ENCODE measurements at places on chromosomes 12 and 14.
A peak's percentile ranks its signal among the peaks of the same experiment; 100 is the strongest.

DNA sequence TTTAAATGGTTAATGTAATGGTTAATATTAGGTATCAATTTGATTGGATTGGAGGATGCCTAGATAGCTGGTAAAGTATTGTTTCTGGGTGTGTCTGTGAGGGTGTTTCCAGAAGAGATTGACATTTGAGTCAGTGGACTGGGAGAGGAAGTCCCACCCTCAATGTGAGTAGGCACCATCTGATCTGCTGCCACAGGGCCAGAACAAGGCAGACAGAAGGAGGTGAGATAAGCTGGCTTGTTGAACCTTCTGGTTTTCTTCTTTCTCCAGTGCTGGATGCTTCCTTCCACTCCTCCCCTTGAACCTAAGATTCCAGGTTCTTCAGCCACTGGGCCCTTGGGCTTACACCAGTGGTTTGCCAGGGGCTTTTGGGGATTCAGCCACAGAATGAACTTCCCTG is 756.5 kb upstream of the LRFN5 start:
- no peak for DNase-seq

- no peak for DNase-seq
Observed at GRCh38 chr14:100268591-100269207, 29.8 kb downstream of the YY1 start.

DNA sequence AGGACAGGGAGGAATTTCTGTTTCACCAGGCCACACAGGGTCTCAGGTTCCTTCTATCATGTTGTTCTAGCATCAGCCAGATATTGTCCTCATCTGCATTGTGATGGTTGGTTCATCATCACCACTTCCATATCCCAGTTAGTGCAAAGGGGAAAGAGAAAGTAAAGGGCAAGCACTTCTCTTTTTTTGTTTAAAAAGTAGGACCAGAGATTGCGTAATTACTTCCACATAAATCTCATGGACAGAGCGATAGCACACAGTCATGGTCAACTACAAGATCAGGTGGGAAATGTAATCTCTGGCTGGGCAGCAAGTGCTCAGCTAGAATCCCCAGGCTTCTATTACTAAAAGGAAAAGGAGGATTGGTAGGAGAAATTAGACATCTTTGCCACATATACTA is 155.1 kb downstream of the KIF21A start:
- DNase-seq: no peak

DNA sequence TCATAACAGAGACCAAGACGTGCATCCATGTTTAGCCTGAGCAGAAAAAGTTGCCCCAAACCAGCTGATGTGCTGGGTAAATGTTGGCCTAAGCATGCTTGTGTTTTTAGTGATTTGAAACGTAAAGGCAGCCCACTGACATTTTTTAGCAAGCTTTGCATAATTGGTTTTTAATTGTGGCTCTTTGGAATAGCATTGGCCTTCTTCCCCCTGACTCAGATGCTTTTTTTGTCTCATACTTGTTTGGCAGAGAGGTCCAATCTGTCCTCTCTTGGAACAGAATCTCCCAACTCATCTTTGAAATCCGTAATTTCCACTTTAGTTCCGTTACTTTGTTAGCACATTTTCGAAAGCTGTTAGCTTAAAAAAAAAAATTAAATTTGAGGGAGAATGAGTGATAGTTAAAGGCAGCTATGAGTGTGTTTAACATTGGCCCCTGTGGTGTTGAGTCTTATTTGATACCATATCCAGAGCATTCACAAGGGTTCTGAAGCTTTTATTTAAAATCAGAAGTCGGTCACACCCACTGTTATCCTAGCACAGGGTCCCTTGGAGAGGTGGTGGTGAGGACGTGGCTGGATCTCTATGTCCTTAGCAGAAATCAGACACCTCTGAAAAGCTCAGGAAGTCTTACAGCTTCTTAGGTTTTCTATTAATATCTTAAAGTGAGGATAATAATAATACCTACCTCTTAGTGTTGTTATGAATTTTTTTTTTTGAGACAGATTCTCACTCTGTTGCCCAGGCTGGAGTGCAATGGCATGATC is 15.6 kb downstream of the JDP2 start:
- no peak for DNase-seq

DNA sequence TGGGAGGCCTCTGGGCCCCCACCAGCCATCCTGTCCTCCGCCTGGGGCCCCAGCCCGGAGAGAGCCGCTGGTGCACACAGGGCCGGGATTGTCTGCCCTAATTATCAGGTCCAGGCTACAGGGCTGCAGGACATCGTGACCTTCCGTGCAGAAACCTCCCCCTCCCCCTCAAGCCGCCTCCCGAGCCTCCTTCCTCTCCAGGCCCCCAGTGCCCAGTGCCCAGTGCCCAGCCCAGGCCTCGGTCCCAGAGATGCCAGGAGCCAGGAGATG is 729 bp upstream of the GAPDH start:
- DNase-seq: no peak

- DNase-seq: no peak
Observed at GRCh38 chr12:5614256-5614655, 182.3 kb downstream of the NTF3 start.

GRCh38 chr12:57231276-57232021 is 1.9 kb downstream of the SHMT2 start:
- no peak for DNase-seq

- no peak for DNase-seq
Observed at GRCh38 chr12:87054226-87054625, 798.0 kb upstream of the MGAT4C start.

GRCh38 chr12:80576641-80577418 is 130.6 kb upstream of the MYF6 start:
- DNase-seq: no peak

- DNase-seq: no peak
Observed at GRCh38 chr12:118455327-118455726, 79.0 kb downstream of the SUDS3 start.

GRCh38 chr14:69135133-69135532 is 17.8 kb downstream of the DCAF5 start:
- peak; percentile 68 for DNase-seq

DNA sequence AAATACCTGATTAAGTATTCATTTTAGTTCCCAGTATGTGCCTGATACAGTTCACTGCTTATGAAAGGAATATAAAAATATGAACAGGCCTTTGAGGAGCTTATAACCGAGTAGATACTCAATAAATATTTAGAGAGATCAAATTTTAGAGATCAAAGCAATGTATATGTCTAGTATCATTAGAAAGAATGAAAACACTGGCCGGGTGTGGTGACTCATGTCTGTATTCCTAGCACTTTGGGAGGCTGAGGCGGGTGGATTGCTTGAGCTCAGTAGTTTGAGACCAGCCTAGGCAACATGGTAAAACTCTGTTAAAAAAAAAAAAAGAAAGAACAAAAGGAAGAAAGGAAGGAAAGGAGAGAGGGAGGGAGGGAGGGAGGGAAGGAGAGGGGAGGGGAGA is 113.2 kb upstream of the EEA1 start:
- DNase-seq: no peak

GRCh38 chr12:117850048-117850447 is 118.7 kb downstream of the KSR2 start:
- no peak for DNase-seq

- DNase-seq: no peak
Observed at GRCh38 chr14:95611293-95611880, 74.8 kb upstream of the TCL1B start.

- DNase-seq: no peak
Observed at GRCh38 chr14:72451054-72451972, 442.6 kb downstream of the DPF3 start.

DNA sequence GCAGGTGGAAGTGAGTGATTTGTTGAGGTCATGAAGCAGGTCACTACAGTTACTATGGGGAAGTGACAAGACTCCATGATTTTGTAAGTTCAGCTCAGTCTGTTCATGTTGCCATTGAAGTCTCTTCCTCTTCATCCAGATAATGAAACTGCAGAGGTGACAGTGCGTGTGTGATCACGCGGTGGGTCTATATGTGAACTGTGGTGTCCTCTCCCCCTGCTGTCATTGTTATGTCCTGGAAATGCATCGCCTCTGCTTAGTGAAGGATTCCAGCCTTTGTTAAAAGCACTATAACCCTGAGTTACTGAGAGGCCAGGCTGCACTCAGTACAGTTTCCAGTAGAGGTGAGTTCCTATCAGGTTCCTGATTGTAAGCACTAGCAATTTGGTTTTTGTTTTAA is 216.2 kb upstream of the RMST start:
- peak; percentile 46 for DNase-seq

- DNase-seq: no peak
Observed at GRCh38 chr12:113468365-113469223, 3.1 kb downstream of the LHX5 start.

GRCh38 chr12:127041985-127042625 is 1224.9 kb upstream of the TMEM132C start:
- no peak for DNase-seq

- DNase-seq: no peak
Observed at GRCh38 chr14:101719045-101719645, 42.4 kb upstream of the PPP2R5C start.

GRCh38 chr14:55126034-55126433 is 3.0 kb upstream of the LGALS3 start:
- no peak for DNase-seq

DNA sequence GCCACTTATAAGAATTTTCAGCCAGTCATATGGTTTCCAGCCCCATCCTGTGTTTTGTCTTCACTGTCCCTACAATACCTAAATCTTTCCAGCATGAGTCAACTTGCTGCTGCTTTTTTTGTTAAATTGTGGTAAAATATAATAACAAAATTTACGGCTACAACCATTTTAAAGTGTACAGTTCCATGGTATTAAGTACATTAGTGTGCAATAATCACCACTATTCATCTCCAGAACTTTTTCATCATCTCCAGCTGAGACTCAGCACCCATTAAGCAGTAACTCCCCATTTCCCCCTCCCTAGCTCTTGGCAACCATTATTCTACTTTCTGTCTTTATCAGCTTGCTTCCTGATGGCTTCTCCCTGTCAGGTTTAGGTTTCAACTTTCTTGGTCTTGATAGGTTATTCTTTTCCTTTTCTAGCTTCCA is 39.1 kb downstream of the FRS2 start:
- DNase-seq: no peak

- DNase-seq: no peak
Observed at GRCh38 chr12:111297703-111298426, 71.0 kb downstream of the PHETA1 start.

- no peak for DNase-seq
Observed at GRCh38 chr14:74265301-74265965, 26.2 kb downstream of the VSX2 start.

GRCh38 chr12:129071362-129071761 is 218.1 kb downstream of the GLT1D1 start:
- peak; percentile 76 for DNase-seq

DNA sequence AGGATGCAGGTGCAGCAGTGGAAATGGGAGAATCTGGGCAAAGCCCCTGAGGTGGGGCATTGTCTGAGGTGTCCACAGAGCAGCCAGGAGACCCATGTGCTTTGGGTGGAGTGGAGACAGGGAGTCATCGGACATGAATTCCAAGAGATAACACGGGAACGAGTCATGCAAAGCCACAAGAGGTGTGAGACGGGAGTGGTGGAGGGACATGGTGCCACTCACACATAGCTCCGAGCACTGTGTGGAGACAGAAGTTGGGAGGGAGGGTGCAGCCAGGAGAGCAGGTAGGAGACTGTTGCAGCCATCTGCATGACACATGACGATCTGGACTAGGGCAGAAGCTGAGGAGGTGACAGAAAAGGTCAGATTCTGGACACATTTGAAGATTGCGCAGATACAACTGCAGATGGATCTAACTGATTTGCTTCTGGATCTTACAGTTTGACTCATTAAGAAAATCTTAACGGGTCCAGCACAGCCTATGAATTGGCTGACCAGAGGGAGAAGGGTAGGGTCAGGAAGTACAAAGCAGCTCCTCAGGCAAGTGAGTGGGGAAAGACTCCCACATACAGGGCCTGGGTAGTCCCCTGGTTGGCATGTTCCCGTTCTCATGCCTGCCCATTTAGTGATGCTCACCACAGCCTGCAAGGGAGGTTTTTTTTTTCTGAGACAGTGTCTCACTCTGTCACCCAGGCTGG is 379.8 kb downstream of the FUT8 start:
- no peak for DNase-seq
